ENCODE measurements at places on chromosomes 6 and 20.

DNA sequence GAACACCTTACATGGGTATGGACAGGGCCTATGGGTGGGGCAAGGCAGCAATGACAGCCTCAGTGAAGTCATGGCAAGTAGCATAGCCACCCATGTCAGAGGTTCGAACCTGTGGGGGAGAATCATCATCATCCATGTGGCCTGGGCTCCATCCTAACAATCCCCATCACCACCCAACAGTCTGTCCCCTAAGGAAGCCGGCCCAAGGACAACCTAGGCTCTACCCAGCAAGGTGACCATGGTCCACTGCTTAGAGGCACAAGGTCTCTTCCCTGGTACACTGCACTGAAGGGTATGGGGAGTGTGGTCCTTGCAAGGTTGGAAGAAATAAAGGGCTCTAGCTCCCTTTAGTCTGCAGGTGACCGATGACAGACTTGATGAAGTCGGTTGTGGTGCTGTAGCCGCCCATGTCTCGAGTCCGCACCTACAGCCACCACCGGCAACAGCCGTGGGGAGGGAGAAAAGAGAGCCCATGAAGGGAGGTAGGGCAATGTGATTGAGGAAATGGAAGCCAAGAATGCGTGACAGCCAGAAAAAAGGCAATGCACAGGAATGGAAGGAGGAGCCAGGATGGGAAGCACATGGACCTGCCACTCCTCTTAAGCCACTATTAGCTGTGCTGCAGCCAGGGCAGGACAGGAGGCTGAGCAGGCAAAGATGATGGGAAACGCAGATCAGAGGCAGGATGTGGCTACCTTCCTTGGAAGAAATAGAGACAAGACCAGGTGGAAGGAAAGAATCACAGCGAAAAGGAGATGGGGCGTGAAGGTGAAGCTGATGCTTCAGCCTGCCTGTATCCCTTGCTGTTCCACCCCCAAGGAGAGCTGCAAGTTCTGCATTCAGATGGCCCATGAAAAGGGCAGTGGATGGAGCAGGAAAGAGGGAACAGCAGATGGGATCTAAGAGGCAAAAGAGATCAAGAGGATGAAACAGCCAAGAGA, 5.3 kb downstream of the IDH3B start:
- DNase-seq = no peak

- DNase-seq = peak; percentile 67
These were observed 35.3 kb downstream of the CHMP4B start for GRCh38 chr20:33846291-33846935.

DNA sequence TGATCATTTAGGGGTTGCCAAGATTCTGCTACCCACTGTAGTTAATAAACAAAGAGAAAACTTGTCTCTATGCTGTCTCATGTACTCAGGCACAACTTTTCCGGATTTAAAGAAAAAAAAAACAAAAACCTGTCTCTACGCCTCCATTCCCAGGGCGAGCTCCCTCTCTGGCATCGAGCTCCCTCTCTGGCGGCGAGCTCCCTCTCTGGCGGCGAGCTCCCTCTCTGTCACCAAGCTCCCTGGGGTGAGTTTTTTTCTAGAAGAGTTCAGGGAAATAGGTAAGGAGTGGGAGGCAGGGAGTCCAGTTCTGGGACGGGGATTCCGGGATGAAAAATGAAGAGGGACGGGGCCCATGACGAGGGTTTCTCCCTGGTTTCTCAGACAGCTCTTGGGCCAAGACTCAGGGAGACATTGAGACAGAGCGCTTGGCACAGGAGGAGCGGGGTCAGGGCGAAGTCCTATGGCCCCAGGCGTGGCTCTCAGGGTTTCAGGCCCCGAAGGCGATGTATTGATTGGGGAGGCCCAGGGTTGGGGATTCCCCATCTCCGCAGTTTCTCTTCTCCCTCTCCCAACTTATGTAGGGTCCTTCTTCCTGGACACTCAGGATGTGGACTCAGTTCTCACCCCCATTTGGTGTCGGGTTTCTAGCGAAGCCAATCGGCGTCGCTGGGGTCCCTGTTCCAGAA, 16.5 kb upstream of the HLA-A start:
- no peak for DNase-seq

GRCh38 chr6:148517470-148517869, 174.8 kb downstream of the SASH1 start:
- no peak for DNase-seq

- no peak for DNase-seq
These were observed 25.9 kb upstream of the TFAP2B start for GRCh38 chr6:50792771-50793170.

- DNase-seq = no peak
These were observed 17.9 kb downstream of the RALGAPA2 start for GRCh38 chr20:20694591-20694990.

GRCh38 chr6:2630359-2630758, 120.4 kb downstream of the MYLK4 start:
- no peak for DNase-seq

GRCh38 chr6:52877168-52877567, 32.3 kb downstream of the GSTA3 start:
- no peak for DNase-seq

GRCh38 chr6:135257631-135258405, 76.7 kb downstream of the MYB start:
- no peak for DNase-seq

DNA sequence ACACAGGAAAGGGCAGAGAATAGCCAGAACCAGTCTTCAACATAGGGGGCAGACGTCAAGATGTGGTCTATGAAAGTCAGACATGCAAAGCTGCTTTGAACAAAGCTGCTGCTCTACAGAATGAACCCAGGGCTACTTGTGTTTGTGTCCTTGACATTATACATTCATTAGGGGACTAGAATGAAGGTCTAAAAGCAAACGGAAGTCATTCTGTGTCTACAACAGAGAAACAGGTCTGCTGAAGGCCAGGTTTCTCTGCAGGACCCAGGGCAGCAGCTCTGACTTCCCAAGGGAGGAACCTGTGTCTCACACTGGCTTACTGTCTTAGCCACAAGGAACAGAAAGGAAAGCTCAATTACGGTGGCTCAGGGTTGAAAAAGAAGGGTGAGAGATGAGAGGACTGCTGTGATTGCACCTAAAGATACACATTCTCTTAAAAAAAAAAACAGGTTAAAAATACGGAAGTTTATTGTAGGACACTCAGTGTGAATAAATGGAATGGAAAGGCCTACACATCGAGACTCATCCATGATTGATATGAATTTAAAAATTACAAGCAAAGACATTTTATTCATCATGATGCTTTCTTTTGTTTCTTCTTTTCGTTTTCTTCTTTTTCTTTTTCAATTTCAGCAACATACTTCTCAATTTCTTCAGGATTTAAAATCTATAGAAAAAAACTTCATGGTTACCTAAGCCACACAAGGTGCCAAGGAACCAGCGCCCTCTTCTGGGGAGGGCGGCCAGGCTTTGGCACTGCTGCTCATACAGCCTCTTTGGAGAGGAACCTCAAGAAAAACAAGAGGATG, 6.7 kb downstream of the PSMA7 start:
- DNase-seq = peak; percentile 56

- DNase-seq = no peak
These were observed 283.9 kb downstream of the SMOC2 start for GRCh38 chr6:168724669-168725570.

- DNase-seq = no peak
These were observed 61.6 kb downstream of the MRAP2 start for GRCh38 chr6:84095156-84095555.

GRCh38 chr6:11414176-11414963, 123.2 kb upstream of the TMEM170B start:
- DNase-seq = no peak

DNA sequence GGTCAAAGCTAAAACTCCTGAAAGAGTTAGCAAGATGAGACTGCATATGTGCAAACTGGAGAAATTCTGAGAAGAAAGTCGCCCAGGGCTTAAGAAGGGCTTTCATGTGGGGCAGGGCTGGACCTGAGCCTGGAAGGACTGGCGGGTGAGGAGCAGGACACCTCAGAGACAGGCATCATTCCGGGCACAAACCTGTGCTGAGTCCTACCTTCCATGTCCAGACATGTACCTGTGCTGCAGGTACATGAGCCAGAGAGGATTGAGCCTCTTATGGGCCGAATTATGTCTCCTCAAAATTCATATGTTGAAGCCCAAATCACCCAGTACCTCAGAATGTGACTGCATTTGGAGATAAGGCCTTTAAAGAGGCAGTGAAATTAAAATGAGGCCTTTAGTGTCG, 171.0 kb downstream of the QRSL1 start:
- DNase-seq = no peak

DNA sequence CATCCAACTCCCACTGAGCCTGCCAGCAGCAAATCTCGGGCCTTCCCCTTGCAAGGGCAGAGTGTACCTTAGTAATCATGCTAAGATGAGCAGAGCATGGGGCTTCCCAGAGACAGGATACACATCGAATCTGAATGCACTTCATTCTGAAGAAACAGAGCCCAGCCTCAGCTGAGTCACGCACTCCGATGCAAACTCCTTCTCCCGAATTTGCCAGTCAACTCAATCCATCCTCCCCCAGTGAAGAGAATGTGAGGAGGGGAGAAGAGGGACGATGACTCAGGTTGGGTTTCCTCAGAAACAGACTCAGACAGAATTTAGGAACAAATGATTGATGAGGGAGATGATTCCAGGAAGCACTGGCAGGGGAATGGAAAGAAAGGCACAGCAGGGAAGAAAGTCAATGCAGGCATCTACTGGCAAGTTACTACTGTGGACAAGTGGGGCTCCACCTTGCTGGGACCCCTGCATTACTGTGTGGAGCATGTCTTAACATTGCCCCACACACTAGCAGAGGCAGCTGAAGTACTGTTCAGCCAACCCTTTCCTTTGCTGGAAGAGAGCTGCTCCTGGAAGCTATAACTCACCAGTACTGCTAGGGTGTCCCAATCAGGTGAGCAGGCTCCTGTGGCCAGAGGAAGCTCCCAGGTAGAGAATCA, 251.6 kb downstream of the ADGB start:
- no peak for DNase-seq

- DNase-seq = no peak
These were observed 17.3 kb downstream of the EEF1E1 start for GRCh38 chr6:8085053-8085511.

DNA sequence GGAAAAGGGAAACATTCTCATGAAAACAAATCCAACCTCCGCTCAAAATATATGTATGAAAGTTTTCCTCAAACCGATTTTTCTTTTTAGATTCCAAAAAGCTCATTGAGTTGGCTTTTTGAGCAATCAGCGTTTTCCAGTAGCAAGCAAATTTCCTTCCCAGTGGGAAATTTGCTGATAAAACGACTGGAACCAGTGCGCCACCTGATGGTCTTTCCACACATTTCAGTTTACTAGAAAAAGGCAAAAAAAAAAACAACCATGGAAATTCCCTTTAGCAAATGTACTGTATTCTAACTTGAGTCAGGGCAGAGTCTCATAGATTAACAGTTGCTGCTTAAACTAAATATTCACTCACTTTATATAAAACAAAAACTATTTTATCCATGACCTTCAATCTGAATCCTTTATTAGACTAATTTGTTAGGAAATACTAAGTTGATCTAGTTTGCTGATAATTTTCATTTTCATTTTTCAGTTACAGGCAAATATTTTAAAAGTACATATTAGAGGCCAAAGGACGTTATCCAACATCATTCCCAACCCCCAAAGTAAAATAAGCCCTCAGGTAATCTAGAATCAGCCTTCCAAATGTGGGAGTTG, 271.5 kb downstream of the FOXA2 start:
- peak; percentile 53 for DNase-seq

DNA sequence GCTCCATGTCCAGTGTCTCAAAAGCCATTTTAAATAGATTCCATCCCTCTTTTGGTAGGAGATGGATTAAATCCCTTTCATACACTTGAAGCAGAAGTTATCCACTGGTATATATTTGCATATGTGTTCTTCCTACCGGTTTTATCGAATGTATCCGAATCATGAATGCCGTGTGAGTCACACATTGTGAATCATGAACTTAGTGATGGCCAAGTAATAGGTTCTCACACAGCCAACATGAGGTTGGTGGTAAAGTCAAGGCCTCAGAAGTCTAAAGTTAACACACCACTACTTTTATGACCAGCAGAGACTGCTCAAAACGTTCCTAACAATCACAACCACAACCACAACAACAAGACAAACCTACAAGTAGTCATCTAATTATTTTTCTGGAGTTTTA, 345.5 kb downstream of the THBS2 start:
- DNase-seq = no peak

DNA sequence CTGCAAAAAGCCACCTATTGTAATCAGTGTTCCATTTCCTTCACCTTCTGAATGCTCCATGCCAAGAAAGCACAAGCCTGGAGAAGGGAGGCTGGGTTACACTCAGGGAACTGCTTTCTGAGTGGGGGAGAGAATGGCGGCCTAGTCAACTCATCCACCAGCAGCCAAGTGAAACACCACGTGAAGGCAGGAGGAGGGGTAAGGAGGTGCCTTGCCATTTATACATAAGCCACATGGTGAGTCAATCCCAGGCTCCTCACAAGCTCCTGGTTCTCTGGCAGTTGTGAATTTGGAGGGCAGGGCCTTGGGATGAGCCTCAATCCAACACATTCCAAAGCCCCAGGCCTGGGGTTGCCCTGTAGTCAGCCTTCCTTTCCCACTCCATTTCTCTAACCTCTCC, 149.4 kb downstream of the CD24 start:
- no peak for DNase-seq

GRCh38 chr6:2305951-2306350, 60.5 kb upstream of the GMDS start:
- DNase-seq = no peak

- no peak for DNase-seq
These were observed 309.0 kb upstream of the PTCHD4 start for GRCh38 chr6:48419992-48420391.

DNA sequence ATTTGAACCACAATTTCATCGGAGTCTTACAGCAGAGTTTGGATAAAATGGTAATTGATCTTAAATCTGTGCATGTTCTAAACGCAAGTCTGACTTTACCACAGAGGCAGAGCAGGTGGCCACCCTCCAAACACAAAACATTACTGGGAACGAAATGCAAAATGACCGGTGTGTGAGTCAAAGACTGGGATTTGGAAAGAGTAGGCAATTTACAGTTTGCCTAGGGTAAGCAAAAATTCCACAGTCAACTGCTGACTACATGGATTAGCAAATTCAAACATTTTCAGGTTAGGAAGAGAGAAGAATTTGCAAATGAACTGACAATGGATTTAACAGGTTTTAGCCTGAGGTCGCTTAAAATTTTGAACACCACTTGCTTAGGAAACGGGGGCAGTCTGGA, 444.4 kb downstream of the HDGFL1 start:
- peak; percentile 40 for DNase-seq

- DNase-seq = no peak
These were observed 22.6 kb downstream of the CST4 start for GRCh38 chr20:23666189-23666588.

DNA sequence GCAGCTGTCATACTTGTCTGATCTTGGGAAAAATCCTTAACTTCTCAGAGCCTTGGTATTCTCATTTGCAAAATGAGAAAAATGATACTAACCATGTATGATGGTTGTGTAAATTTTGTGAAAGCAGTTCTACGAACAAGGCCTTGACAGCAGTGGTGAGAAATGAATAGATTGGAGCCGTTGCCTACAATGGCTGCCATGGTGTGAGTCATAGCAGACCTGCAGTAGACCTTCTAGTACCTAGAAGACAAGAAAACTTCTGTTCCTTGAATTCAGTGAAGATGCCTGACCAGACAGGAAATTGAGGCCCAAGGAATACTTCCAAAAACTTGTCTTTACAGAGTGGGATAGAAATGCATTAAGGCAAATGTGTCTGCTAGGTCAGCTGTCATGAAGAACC, 338.9 kb downstream of the QKI start:
- DNase-seq = no peak
